ENCODE measurements at places on chromosomes 2 and 18.

DNA sequence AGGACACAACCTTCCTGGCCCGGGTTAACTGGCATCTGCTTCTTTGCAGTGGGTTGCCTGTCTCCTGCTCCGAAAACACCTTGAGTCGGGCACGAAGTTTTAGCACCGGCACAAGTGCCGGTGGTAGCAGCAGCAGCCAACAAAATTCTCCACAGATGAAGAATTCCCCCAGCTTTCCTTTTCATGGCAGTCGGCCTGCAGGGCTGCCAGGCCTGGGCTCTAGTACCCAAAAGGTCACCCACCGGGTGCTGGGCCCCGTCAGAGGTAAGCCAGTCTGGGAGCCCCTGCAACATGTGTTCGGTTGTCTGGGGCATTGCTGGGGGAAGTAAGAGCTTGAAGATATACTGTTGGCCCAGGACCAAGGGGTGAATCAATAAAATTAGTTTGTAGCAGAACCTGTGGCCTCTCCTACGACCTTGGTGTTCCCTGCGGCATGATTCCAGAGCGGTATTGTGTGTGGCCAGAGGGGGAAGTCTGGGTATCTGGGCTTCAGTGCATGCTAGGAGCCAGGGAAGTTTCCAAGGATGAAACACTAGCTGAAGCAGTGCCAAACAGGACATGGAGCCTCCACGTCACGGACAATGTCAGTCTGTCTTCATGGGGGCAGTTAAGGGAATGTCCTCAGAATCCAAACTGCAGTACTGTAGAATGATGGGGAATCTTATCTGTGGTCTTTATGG is 7.8 kb downstream of the AGBL5 start:
- DNase-seq: no peak

GRCh38 chr2:218332288-218332687 is 24.4 kb upstream of the CATIP start:
- no peak for DNase-seq

DNA sequence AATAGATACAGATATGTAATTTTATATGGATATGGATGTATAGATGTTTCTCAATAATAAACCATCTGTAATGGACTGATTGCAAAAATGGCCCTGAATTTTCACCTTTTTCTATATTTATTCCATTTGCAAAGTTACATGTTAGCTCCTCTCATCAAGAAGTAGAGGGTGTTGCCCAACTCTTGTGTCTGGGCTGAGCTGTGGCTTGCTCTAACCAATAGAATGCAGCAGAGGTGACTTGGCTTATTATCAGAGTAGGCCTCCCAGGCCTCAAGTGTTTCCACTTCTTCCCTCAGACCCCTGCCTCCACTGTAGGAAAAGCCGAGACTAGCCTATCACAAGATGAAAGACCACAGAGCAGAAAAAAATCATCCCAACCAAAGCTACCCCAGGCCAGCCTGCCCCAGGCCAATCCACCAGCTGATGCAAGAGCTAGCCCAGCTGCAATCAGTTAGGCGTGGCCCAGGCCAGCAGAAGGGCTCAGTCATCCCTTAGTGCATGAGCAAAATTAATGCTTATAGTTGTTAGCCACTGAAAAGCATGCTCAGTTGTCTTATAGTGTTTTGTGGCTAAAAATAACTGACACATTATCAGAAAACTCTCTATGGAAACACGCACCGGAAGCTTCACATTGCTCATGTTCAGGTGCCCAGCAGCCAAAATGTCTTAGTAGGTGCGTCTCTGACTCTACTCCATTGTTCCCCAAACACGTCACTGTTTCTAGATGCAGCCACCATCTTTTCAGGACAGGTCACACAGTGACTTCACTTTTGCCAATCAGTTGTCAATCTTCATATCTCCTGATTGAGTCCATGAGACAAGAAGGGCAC is 464.0 kb downstream of the FBXO15 start:
- no peak for DNase-seq

- DNase-seq: peak; percentile 2
Measured at GRCh38 chr2:75375646-75376582, 176.6 kb upstream of the TACR1 start.

GRCh38 chr2:237688081-237688480 is 60.7 kb downstream of the LRRFIP1 start:
- no peak for DNase-seq

DNA sequence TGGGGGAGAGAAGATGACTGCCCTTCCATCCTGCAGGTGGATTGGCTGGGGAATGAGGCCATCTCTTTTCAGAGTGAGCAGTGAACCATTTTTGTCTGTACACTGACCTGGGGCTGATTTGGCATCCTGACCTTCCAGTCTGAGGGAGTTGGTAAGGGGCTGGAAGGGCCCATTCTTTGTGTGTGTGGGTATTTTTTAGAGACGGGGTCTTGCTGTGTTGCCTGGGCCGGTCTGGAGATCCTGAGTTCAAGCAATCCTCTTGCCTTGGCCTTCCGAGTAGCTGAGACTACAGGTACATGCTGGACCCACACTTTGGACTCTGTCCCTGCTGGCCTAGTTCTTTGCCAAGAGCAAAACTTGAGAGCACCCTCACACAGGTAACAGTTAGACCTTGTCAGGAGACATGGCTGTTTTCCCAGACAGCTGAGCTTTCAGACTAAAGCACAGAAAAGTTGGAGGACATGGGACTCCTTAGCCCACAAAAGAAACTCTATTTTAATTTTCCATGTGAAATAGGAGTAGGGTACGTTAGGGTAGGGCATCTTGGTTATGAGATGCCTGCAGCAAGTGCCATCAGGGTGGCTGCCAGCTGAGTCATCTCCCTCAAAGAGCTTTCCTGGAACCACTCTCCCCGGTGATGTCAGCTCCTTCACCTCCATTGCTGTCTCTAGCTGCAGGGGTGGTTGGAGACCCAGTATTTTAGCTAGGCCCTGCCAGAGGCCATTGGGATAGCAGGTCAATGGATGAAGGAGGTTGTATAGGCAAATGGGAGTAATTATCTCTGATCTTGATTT is 60.7 kb downstream of the DGKD start:
- DNase-seq: no peak

GRCh38 chr2:45886171-45886663 is 234.7 kb downstream of the PRKCE start:
- DNase-seq: no peak

DNA sequence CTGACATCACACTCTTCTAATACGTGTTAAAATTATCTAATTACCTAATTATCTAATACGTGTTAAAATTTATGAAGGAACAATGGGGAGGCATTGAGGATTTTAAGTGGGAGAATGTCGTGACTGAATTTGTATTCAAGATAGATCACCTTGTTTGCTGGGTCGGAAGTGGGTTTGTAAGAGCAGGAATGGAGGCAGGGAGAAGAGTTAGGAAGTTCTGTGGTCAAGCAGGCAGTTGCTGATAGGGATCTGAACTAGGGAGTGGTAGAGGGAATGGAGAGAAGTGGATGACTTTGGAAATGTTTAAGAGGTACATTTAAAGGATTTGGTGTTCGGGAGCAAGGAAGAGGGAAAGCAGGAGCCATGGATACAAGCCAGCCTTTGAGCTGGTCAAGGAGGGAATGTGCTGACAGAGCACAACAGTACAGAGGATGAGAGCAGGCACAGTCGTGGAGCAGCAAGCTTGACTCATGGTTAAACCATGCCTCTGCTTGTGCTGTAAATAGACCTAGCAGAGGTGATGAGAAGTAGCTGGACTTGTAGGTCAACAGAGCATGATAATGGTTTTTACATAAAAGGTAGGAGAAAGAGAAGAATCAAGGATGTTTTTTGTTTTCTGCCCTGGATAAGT is 16.2 kb downstream of the IL18RAP start:
- DNase-seq: peak; percentile 71

- no peak for DNase-seq
Measured at GRCh38 chr2:119377294-119377992, 10.7 kb downstream of the DBI start.

DNA sequence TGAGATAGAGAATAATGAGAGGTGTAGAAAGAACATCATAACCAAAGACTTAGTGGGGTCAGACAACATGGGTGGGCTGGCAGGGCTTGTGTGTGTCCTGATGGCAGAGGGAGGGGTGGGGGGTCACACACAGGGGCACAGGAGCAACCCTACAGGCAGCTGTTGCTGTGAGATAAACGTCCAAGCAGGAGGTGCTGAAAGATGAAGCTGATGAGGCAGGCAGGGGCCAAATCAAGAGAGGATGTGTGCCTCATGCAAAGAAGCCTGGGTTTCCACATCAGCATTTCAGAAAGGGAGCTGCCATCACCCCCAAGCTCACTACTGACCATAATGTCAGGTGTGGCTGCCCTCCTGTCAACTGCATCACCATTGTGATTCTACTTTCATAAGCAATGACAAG is 16.0 kb upstream of the SKA1 start:
- no peak for DNase-seq

GRCh38 chr2:109174626-109175349 is 45.8 kb downstream of the SH3RF3 start:
- DNase-seq: no peak

DNA sequence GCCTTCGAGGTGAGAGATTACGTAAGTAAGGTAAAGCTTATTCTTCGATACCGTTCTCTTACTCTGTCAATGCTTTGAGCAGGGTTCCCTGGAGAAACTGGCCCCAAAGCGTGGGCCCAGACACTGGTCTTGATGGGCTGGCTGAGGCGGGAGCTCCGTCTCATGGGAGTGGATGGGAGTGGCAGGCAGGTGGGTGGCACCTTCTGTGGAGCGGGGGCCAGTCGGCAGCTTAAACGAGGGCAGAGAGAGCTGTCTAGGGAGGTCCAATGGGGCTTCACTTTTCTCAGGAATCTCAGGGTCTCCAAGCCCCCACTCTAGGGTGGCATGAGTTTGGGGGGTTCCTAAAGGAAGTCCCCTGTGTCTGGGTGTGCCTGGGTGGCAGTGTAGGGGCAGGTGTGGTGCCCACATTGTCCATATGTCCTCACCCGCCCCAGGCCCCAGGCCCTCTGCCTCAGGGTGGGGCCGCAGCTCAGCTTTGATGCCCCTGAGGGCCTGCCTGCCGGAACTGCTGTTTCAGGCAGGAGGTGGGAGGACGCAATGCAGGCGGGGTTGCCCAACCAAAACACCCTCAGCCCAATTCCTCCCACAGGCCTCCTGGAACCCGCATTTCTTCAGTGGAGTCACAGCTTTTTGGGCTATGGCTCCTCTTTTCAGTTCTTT is 32.5 kb upstream of the FOSL2 start:
- DNase-seq: no peak

DNA sequence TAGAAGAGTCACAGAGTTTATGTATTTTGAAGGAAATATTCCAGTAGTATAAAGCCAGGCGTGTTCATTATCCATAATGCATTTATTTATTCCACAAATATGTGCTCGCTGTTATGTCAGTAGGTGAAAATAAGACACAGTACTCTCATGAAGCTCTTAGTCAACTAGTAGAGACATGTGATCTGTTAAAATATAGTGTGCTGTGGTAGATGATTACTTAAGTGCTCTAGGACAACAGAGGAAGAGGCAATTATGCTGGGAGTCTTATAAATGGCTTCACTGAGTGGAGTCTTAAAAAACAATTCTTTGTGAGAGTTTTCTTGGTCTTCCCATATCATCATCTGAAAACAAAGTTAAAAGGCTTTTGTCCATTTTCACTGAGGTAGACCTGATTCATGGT is 457.3 kb downstream of the XIRP2 start:
- DNase-seq: no peak

- DNase-seq: no peak
Measured at GRCh38 chr2:148592791-148593190, 51.8 kb upstream of the EPC2 start.

GRCh38 chr2:45874344-45874743 is 222.9 kb downstream of the PRKCE start:
- DNase-seq: no peak

DNA sequence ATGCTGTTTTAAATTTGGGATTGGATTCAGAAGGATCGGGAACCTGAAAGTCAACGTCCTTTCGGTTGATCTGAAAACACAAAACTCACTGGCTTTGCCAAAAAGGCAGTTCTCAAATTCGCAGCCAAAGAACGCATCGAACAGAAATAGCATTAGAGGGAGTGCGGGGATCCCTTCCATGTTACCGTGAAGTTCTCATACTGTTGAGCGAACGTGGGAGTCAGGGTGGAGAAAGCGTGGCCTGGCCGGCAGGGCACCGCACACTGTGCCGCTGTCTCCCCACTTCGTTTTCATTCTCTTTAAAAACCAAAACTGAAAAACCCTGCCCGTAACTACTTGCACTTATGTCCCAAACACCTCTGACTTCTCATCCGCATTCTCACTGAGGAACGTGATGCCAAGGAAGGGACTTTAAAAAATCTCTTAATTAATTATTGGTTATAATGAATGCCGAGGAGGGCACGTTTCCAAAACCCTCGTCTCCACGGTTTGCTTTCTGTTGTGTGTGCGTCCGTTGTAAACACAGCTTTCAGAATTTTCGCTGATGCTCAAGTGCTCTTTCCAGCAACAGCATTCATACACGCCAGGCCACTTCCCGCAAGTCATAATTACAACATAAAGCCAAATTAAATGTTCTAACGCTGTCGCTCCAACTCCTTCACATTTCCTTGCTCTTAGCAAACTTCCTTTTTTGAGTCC is 60.9 kb upstream of the TWIST2 start:
- no peak for DNase-seq

DNA sequence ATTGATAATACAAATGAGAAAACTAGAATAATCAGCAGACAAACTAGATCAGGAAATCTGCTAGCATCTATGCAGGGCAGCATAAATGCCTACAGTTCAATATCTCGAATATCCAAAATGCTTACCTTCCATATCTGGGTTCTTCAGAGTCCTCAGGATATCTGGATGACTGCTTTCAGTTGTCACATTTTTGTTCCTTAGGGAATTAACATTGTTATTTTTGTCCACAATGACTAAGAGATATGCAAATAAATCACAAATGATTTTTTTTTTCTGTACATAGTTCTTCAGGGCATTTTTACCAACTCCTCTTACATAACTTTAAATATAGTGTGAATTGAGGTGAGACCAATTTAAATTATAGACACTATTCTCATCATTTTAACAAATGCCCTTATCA is 80.9 kb downstream of the AQP4 start:
- DNase-seq: no peak

DNA sequence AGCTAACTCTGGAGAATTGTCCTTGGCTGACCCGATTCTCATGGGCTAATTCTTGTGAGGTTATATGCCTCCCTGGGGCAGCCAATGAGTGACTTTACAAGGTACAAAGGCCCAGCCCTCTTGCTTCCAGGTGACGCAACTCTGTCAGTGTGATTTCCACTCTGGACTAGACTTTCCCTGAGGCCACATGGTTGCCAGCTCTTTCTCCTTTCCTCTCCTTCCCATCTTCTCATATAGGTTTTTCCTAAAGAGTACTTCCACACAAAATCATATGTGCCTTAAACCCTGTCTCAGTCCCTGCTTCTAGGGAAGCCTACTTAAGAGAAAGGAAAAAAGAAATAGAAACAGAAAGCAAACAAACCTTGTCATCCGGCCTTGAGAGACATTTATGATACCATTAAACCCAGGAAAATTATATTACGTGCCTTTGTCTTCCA is 226.2 kb upstream of the ZSWIM2 start:
- DNase-seq: no peak

DNA sequence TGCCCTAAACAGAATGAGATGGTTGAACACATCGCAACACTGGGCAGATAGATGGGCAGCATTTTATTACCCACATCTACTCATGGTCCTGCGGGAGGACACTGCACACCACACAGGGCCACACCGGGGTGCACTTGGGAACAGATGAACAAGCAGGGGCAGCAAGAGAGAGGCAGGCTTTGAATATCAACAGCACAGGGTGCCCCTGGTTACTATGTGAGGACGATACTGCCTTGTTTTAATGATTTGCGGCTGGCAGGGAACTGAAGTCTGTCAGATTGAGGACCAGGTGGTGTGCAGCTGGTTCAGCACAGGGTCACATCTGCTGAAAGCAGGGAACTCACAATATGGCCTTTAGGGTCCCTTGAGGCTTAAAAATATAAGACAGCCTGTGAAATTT is 195.7 kb downstream of the PIEZO2 start:
- DNase-seq: no peak

Data from non-pigmented ciliary epithelial cell (primary cell).